ENCODE measurements at places on chromosomes 13 and 19.

GRCh38 chr13:98203646-98204326, 26.7 kb upstream of the RNF113B start:
- no peak for DNase-seq

DNA sequence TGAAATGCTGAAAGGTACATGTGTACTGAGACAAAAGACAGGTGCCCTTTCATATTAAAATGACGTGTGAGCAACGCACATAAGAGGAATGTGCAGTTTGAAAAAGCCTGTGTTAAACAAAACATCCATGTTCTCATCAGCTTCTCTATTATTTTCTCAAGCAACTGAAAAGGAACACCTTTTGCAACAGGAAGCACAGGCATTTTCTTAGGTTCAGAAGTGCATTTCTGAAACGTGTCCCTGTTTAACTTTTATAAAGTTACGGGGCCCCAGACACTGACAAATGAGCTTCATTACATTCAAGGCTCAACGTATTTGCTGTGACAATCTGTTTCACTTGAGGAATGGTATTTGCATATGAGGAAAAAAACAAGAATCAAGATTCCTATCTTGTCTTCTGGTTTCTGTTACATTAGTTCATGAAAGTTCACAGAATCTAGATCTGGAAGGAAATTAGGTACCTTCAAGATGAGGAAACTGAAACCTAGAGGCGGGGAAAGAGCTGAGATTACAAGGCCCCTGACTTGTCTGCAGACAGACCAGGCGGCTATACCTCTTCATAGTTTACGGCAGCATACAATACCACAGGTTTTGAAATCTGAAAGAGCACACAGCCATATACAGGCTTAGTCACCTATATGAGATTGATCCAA, 431.7 kb downstream of the KLF12 start:
- peak; percentile 77 for DNase-seq

GRCh38 chr13:61779456-61779855, 363.8 kb upstream of the PCDH20 start:
- no peak for DNase-seq

GRCh38 chr13:87168390-87168789, 502.8 kb upstream of the SLITRK5 start:
- no peak for DNase-seq

- no peak for DNase-seq
Measured at GRCh38 chr19:6038634-6039405, 60.9 kb upstream of the RANBP3 start.

DNA sequence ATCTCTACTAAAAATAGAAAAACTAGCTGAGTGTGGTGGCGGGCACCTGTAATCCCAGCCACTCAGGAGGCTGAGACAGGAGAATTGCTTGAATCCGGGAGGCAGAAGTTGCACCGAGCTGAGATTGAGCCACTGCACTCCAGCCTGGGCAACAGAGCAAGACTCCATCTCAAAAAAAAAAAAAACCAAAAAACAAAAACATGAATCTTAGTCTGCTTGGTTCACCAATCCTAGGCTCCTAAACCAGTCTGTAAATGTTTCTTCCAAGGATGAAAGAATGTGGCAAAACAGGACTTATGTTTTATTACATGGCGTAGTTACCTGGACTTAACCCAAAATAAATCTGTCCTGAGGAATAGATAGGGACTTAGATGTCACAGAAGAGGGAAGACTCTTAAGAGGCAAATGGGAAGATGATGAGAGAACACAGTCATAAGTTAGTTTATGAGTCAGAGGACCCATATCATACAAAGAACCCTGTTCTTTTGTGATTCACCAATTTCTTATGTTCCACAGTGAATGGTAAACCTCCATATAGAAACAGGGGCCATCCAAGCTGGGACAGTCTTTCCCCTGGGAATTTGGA, 6.9 kb upstream of the FBXL3 start:
- no peak for DNase-seq

DNA sequence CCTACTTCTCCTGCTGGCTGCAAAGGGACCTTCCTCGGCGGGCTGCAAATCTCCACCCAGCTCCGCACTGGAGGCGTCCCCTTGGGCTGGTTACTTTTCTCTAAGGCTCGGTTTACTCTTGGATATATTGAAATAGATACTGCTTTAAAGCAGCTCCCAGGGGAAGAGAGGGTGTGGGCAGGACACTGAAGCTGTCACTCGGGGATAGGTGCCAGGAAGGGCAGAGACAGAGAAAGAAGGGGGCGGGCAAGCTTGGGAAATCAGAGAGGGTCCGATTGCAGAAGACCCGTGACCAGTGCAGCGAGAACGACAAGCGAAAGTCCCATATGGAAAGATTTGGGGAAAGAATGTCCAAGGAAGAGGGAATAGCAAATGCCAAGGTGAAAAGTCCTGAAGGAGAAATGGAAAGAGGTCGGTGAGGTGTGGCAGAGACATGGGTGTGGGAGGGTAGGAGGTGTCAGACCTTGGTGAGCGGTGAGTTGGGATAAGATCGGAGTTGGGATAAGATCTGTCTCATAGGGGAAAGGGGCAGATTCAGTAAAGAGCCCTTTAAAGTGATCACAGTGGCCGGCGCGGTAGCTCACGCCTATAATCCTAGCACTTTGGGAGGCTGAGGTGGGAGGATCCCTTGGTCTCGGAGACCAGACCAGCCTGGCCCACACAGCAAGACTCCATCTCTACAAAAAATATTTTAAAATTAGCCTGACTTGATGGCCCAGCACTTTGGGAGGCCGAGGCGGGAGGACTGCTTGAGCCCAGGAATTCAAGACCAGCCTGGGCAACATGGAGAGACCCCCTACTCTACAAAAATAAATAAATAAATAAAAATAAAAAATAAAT, 618 bp downstream of the THSD8 start:
- no peak for DNase-seq

- no peak for DNase-seq
Measured at GRCh38 chr19:48696353-48697010, 711 bp downstream of the FUT2 start.

- DNase-seq = peak; percentile 4
Measured at GRCh38 chr19:54707962-54708361, 16.3 kb upstream of the KIR3DL3 start.

GRCh38 chr13:40668335-40668734, 1.9 kb upstream of the FOXO1 start:
- DNase-seq = peak; percentile 56

- peak; percentile 18 for DNase-seq
Measured at GRCh38 chr13:98839856-98840769, 87.6 kb upstream of the SLC15A1 start.

GRCh38 chr13:60431108-60431700, 34.2 kb downstream of the TDRD3 start:
- peak; percentile 69 for DNase-seq

GRCh38 chr19:50213925-50214324, 10.5 kb downstream of the MYH14 start:
- DNase-seq = no peak

GRCh38 chr19:30734669-30735068, 362.5 kb downstream of the ZNF536 start:
- no peak for DNase-seq

DNA sequence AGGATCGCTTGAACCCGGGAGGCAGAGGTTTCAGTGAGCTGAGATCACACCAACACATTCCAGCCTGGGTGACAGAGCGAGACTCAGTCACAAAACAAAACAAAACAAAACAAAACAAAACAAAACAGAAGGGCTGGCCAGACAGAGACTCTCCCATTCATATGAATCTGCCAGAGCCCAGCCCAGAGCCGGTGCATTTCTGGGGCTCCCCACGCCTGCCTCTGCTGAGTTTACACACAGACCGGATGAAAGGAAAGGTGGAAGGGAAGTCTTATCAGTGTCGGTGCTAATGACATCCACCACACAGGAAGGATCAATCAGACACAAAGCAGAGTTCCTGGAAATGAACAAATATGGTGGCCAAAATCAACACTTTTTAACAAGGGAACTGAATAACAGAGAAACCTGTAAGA, 6.8 kb downstream of the TRAPPC6A start:
- DNase-seq = peak; percentile 79

GRCh38 chr19:2246801-2247361, 2.2 kb upstream of the AMH start:
- DNase-seq = no peak

DNA sequence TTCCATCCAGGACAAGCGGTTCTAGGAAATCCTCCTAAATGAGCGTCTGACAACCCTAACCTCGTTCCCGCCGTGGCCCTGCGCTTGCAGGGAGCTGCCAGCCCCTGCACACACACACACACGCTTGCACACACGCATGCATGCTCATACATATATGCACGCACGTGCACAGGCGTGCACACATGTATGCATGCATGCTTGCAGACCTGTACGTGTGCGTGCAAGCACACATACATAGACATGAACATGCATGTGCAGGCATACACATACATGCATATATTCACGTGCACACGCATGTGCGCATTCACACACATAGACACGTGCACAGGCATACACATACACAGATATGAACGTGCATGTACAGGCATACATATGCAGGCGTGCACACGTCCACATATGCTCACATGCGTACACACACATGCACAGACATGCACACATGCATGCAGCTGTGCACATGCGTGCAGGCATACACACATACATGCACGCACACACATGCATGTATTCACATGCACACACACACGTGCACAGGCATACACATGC, 35.6 kb downstream of the SMIM24 start:
- no peak for DNase-seq

DNA sequence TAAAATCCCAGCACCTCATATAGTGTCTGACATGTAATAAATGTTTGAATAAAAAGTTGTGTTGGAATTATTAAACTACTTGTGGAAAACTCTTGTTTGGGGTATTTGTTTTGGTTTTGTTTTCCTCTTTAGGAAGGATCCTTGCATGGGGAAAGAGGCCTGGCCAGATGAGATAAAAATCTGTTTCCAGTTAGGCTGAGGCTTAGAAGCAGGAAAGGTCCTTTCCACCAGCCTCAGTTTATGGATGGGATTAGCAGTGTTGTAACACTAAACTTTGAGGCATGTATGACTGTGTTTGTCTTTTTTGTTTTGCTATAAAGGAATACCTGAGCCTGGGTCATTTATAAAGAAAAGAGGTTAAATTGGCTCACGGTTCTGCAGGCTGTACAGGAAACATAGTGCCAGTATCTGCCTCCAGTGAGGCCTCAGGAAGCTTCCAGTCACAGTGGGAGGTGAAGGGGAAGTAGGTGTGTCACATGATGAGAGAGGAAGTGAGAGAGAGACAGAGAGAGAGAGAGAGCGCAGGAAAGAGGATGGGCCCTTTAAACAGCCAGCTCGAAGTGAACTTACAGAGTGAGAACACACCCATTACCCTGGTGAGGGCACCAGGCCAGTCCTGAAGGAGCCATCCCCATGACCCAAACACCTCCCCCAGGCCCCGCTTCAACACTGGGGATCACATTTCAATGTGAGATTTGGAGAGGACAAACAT, 21.6 kb downstream of the SPATA13 start:
- DNase-seq = no peak

GRCh38 chr19:17466487-17466850, 3.9 kb upstream of the SLC27A1 start:
- no peak for DNase-seq
